ENCODE measurements at places on chromosomes 12 and 14. TPM values are rescaled to one million over a fixed set of nuclear protein-coding genes. Genes with fewer than 3 reads are reported as not detected.

NOXRED1 gene
- total RNA-seq, result 0.18 TPM

ZNF385A gene
- 31.9 TPM for total RNA-seq

RNASE7 gene
- 17.1 TPM for total RNA-seq

TSHR gene
- total RNA-seq, result not detected

USP44 gene
- total RNA-seq, result 0.03 TPM

TEAD4 gene
- total RNA-seq, result 18.7 TPM

TMEM260 gene
- total RNA-seq, result 8.9 TPM
